Skin of body (tissue), 3 donors: ENCODE measurements at places on chromosomes 1 and 21.

GRCh38 chr1:2548068-2548589, 8.0 kb upstream of the TNFRSF14 start:
- no peak for DNase-seq

GRCh38 chr1:203311368-203312301, 6.3 kb downstream of the BTG2 start:
- DNase-seq = no peak

- DNase-seq = no peak
These were observed 78.7 kb downstream of the DDR2 start for GRCh38 chr1:162710780-162711465.

GRCh38 chr1:55443175-55443915, 228.2 kb upstream of the USP24 start:
- DNase-seq = peak; percentile 94

- DNase-seq = no peak
These were observed 145.9 kb downstream of the RYR2 start for GRCh38 chr1:237187842-237188241.

DNA sequence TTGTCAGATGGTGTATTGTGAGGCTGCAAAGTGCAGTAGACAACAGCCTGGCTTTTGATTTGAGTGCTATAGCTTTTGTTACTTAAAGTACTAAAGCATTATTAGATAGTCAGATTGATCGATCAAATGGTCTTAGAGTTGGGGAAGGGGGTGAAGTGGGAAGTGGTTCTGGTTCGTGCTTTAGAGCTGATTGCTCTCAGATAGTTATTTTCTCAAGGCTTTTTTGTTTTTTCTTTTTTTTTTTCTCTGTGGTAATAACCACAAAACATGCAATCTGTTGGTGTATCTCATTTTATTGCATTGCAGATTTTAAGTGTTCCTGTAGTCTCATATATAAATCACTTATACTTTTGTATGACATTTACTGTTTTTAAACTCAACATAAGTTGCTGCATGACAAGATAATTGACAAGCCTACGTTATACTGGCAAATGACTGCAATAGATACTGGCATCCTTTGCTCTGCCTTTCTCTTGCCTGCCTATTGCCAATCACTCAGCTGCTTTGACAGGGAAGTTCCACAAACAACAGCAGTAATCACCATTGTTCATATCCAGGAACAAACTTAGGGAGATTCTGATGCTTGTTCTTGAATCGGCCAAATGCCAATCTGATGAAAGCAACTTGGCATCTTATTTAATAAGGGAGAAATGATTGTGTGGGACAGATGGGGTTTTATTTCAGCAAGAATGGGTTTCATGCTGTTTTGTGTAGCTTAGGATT, 125.0 kb upstream of the B3GALT2 start:
- DNase-seq = no peak
